ENCODE measurements at places on chromosomes 2 and 18.

DNA sequence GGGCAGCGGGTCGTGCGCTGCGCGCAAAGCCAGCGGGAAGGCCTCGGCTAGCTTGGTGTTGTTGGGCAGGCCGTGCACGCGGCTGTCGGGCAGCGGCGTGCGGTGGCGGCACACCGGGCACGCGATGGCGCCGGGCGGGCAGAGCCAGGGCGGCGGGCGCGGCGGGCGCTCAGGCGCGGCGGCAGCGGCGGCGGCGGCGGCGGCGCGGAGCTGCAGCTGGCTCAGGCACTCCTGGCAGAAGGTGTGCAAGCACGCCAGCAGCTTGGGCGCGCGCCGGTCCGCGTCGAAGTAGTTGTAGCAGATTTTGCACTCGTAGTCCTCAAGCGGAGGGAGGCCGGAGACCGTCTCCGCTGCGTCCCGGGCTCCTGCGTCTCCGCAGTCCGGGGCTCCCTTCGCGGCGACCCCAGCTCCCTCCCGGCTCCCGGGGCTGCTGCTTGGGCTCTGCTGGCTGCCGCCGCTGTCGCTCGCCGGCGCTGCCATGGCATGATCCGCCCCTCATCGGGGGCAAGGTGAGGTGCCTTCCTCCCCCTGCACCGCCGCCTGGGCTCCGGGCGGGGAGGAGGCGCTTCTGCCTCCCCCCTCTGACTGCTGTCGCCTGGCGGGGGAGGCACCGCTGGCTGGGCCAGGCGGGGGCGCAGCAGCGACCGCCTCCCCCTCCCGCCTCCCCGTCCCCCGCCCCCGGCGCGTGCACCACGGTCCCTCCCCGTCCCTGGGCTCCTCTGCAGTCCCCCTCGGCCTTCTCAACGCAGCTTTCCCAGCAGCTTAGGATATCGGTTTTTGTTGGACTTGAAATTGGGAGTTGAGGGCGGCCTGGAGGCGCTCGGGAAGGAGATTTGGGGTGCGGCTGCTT is 21.0 kb upstream of the PAX3 start:
- H3K27me3 ChIP-seq: no peaks in the 10 kb centered on the region
- H3K4me1 ChIP-seq: peaks cover 7% of the 10 kb centered on the region
- no peaks in the 10 kb centered on the region for H3K36me3 ChIP-seq
- peak; percentile 65 for DNase-seq
- H3K4me3 ChIP-seq: peak overlapping the region; percentile 58
- no peak overlapping the region for H3K27ac ChIP-seq

GRCh38 chr2:23454501-23455120 is 69.6 kb downstream of the KLHL29 start:
- peaks cover 12% of the 10 kb centered on the region for H3K4me1 ChIP-seq
- no peak overlapping the region for H3K4me3 ChIP-seq
- no peaks in the 10 kb centered on the region for H3K36me3 ChIP-seq
- no peaks in the 10 kb centered on the region for H3K27me3 ChIP-seq
- H3K27ac ChIP-seq: no peak overlapping the region

GRCh38 chr2:120805602-120806001 is 69.9 kb downstream of the GLI2 start:
- DNase-seq: no peak
- no peak overlapping the region for H3K4me3 ChIP-seq

DNA sequence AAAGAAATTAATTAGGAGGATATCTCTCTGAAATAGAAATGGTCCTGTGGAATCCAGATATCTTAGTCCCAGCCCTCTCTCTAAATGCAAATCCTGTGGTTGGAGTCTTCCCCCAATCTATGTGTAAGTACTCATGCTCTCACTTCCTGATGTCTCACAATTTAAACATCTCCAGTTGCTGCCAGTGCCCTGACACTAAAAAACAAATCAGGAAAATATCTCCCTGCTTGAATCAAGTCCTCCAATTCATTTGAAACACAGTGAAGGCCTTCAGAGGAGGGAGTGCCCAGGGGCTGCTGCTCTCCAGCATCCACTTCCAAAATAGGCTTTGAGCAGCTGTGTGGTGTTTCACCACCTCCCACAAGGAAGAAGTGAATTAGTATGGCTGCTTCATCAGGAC is 413.8 kb downstream of the RAD51AP2 start:
- H3K36me3 ChIP-seq: no peaks in the 10 kb centered on the region
- H3K4me3 ChIP-seq: no peak overlapping the region
- H3K4me1 ChIP-seq: no peaks in the 10 kb centered on the region
- no peak for DNase-seq
- no peak overlapping the region for H3K27ac ChIP-seq

GRCh38 chr2:140424471-140424870 is 1644.3 kb upstream of the NXPH2 start:
- H3K36me3 ChIP-seq: no peaks in the 10 kb centered on the region
- H3K4me1 ChIP-seq: no peaks in the 10 kb centered on the region
- no peak for DNase-seq

DNA sequence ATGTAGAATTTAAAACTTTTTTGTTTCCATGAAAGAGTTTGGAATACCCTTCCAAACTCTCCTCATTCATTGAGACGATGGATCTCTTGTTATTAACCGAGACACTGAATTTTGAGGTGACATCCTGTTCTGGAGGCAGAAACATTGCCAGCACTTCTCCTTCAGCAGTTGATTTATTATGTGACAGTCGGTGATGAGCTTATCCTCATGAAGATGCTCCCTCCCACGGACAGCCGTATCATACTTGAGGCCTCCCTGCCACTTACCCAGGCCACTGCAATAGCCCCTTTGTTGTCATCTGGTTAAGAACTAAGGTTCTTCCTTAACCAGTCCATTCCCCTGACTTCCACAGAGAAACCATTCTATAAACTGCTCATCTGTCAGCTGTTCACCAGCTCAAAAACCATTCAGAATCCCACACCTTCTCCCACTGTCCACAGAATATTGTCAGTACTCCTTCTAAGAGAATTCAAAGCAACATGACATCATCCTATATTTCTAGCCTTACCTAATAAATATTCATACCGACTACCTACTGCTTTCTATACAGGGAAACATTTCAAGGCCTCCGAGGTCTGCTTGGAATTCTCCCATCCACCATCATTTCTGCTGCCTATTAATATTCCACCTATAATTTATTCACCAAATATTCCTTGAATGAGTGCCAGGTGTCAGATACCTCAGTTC is 139.0 kb upstream of the TRIB2 start:
- peak; percentile 44 for DNase-seq
- no peak overlapping the region for H3K4me3 ChIP-seq
- H3K27me3 ChIP-seq: no peaks in the 10 kb centered on the region
- H3K27ac ChIP-seq: no peak overlapping the region
- peaks cover 14% of the 10 kb centered on the region for H3K4me1 ChIP-seq

DNA sequence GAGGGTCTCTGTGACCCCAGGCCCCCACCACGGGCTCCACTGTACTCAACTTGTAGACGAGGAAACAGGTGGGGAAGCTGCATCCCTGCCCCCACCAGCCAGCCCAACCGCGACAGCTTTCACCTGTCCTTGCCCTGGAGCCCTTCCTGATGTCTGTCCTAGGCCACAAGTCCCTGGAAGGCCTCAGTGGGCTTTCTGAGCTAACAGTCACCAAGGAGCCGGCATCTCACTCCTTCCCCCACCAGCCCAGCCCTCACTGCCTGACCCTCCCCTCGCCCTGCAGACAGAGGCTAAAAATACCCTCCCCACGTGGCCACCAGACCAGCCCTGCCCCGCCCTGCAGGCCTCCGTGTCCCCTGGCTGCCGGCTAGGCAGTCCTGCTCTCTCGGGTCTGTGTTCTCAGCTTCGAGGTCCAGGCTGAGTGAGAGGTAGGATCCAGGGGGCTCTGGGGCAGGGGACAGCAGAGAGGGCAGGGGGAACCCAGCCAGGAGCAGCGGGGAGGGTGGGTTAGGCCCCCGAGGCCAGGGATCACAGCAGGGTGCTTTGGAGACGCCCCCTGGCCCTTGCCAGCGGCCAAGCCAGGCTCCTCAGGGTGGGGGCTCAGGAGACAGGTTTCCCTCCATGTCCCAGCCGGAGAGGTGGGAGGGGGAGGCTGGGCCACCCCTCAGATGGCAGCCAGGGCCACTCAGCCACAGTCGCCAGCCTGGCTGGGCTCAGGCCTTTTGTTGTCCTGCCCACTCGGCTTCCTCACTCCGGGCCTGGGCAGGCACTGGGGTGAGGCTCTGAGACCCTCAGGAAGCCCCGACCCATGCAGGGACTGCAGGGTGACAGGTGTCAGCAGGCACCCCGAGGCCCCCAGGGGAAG is at the start of gene KLHL30:
TSS of gene KLHL30 (plus strand) at position 338 of the 865 bp plus-strand sequence. CDS start 2,087 bp downstream, outside the sequence.
- H3K4me1 ChIP-seq: no peaks in the 10 kb centered on the region
- no peaks in the 10 kb centered on the region for H3K36me3 ChIP-seq
- no peak within 1 kb of the TSS for H3K4me3 ChIP-seq
- no peak within 1 kb of the TSS for H3K27ac ChIP-seq

DNA sequence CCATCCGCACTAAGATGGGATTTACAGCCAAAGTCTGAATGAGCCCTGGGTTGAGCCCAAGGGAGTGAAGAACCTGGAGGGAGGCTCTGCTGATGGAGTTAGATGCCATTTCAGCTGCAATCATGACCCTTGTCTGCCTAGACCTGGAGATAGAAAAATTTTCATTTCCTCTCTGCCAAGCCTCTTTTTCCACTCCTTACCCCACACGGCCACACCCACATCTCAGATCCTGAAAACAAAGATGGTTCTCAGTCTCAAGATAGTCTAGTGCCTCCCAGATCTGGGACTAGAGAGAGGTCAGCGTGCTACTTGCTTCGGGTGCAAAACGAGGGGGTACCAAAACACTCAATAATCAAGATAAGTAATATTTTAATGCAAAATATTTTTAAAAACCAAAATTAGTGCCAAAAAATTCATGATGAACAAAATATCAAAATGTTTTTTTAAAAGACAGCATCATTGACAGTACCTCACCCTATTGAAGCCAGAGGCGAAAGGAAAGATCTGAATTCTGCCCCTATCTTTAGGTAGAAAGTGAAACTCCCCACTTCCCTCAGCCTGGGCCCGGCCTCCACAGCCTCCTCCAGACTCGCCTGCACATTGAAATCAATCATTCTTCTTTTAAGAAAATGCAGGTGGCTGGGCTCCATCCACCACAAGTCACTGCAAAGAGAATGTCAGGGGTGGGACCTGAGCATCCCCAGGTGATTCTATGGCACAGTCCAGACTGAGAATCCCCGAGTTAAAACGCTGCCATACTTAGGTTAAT is 57.8 kb upstream of the GPR45 start:
- H3K4me1 ChIP-seq: no peaks in the 10 kb centered on the region
- no peak overlapping the region for H3K4me3 ChIP-seq
- H3K36me3 ChIP-seq: no peaks in the 10 kb centered on the region
- H3K27me3 ChIP-seq: peaks cover 5% of the 10 kb centered on the region
- DNase-seq: no peak

- no peak overlapping the region for H3K4me3 ChIP-seq
- no peak overlapping the region for H3K27ac ChIP-seq
- no peaks in the 10 kb centered on the region for H3K4me1 ChIP-seq
Measured at GRCh38 chr2:107663632-107664031, 163.1 kb upstream of the RGPD4 start.

Data from A673 (cell line).